ENCODE measurements at places on chromosomes 7 and 10.

DNA sequence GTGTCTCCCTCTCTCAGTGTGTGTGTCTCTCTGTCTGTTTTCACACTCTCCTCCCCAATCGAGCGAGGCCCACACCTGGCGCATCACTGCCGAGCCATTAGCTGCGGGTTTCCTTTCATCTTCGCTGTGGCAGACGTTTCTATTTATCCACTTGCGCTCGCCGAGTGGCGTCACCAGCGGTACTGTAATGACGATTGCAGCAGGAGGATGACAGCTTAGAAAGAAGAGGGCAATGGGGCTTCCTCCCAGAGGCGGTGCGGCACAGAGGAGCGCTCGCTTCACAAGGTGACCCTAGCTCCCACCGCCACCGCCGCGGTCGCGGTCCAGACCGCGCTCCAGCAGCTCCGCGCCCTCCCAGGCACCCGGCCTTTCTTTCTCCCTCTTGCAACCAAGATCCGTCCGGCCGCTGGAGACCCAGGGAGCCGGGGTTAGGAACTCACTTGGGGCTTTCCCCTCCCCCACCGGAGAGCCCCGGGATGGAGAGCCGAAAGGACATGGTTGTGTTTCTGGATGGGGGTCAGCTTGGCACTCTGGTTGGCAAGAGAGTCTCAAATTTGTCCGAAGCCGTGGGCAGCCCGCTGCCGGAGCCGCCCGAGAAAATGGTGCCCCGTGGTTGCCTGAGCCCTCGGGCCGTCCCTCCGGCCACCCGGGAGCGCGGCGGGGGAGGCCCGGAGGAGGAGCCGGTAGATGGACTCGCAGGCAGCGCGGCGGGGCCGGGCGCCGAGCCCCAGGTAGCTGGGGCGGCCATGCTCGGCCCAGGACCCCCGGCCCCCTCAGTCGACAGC is at the start of gene EVX1:
Gene EVX1 (plus strand): TSS at position 248 of the 785 bp plus-strand sequence. CDS start 229 bp downstream, at position 477.
- no peak for DNase-seq

- no peak for DNase-seq
These were observed 36.0 kb upstream of the SRGN start for GRCh38 chr10:69051710-69052487.

DNA sequence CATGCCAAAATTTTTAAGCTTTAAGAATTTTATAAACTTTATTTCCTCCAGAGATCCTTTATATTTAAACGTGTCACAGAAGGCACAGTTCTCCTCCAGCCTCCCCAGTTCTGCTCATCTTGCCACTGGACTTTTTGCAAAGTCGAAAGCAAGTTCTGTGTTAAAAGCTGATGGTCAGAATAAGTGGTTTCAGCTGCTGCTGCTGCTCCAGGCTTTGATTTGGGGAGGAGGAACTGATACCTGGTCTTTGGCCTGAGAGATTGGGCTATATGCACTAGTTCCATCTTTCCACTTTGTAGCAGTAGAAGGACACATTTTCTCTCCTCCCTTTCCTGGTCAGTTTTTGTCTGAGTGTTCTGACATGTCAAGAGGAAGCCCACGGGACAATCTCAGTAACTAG is 435.9 kb upstream of the PHF14 start:
- no peak for DNase-seq

DNA sequence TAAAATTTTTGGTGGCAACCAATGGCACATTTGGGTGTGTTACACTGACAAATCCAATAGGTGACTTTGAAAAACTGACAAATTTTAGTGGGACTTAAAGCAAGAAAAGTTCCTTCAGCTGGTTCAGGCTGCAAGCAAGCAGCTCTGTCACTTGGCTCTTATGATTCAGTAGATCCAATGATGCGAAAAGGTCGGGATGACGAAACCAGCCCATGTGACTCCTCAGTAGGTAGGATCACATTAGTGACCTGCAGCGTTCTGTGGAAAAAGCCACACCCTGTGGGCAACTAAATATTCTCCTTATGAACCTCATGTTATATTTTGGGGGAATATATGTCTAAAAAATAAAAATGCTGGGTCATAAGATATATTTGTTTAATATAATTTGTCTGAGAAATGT is 13.3 kb upstream of the TSGA13 start:
- no peak for DNase-seq

- DNase-seq, result no peak
These were observed 156.0 kb downstream of the ELFN1 start for GRCh38 chr7:1825897-1826741.

DNA sequence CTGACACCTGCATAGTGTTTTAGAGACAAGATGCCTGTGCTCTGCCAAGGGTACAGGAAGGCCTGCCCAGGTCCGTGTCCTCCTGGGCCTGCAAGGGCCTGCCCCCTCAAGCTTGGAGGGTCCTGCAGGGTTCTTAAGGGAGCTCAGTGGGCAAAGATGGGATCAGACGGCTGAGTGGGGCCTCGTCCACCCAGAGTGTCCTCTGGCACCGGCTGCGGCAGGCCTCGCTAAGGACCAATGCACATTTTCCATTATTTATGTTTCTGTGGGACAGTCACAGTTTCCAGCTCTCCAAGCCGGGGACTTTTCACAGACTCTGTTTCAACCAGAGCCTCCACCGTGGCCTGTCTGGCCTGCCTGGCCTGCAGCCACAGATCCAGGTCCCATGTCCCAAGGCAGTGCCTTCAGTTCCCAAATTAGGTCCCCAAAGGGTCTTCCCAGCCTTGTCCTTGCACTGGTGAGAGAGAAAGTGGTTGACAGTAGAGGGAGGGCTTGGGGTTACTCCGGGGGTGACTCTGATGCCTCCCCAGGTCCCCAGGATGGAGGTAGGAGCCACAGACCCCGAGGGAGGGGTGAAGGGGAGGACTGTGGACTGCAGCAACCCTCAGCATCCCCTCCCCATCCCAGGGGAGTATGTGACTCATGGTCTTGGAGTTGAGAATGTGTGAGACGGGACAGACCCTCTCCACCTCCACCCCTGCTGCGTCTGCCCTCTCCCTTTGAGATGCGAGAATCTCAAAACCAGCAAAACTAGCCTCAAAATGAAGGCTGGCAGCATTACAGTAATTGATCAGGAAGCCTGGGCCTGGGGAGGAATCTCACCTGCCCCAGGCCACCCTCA is 14.8 kb downstream of the MYL10 start:
- no peak for DNase-seq

GRCh38 chr7:5543361-5543760 is 119.7 kb upstream of the TNRC18 start:
- no peak for DNase-seq

- no peak for DNase-seq
These were observed 5.8 kb upstream of the IGFBP1 start for GRCh38 chr7:45882465-45882810.

DNA sequence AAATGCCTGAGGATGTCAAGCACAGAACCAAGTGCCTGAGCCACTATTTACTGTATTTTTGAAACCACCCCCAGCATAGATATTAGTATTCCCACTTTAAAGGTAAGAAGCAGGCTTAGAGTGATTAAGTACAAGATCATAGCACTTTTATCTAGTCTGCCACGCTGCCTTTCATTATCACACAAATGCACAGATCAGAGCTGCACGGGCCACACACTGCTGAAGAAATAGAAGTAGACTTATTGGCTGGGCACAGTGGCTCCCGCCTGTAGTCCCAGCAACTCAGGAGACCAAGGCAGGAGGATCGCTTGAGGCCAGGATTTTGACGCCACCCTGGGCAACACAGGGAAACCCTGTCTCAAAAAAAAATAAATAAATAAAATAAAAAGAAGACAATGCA is 38.2 kb downstream of the NCAPG2 start:
- no peak for DNase-seq

- no peak for DNase-seq
These were observed 32.7 kb downstream of the MAD1L1 start for GRCh38 chr7:2199956-2200583.

Data from GDM1 (cell line).